ENCODE measurements at places on chromosomes 6 and 20. TPM values are rescaled to one million over a fixed set of nuclear protein-coding genes. Genes with fewer than 3 reads are reported as not detected.

The SPDEF gene
- 0.18 TPM for total RNA-seq

The KIF25 gene
- 0.64 TPM for total RNA-seq

The HLA-DOA gene
- total RNA-seq, result 1.1 TPM

The BMP5 gene
- 17.4 TPM for total RNA-seq

The FABP7 gene
- total RNA-seq, result 266 TPM

The SUMO4 gene
- total RNA-seq, result 12.2 TPM

The IL17F gene
- not detected for total RNA-seq

The MTFR2 gene
- 0.82 TPM for total RNA-seq

The PRPH2 gene
- 5.4 TPM for total RNA-seq

The HCRTR2 gene
- 10.2 TPM for total RNA-seq

The TRIM40 gene
- total RNA-seq, result not detected

The TNFRSF21 gene
- 31.3 TPM for total RNA-seq

The EDN1 gene
- 6.3 TPM for total RNA-seq

The FAM162B gene
- total RNA-seq, result 1.4 TPM

The C20orf144 gene
- total RNA-seq, result not detected

Data from cerebellum (tissue), 4 donors.